Activated T-helper 9 cell treated with anti-CD3 and anti-CD28 coated beads, Interleukin-2, amount 50 U/mL, for 16 hours (primary cell): ENCODE measurements at places on chromosomes 4 and X.

DNA sequence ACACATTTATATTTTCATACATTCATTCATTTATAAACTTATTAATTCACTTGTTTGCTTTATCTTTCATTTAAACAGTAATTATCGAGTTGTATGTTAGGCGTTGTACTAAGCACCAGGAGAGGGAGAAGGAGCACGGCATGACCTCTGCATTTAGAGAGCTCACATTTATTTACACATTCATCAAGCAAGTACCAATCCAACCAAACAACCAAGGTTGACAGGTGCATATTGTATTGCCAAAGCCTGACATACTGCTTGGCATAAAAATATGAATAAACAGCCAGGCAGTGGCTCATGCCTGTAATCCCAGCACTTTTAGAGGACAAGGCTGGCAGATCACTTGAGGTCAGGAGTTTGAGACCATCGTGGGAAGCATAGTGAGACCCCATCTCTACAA lies 37.0 kb upstream of the CLNK start:
- no peak for DNase-seq

GRCh38 chr4:145177906-145178538 lies 2.4 kb downstream of the OTUD4 start:
- DNase-seq: no peak

DNA sequence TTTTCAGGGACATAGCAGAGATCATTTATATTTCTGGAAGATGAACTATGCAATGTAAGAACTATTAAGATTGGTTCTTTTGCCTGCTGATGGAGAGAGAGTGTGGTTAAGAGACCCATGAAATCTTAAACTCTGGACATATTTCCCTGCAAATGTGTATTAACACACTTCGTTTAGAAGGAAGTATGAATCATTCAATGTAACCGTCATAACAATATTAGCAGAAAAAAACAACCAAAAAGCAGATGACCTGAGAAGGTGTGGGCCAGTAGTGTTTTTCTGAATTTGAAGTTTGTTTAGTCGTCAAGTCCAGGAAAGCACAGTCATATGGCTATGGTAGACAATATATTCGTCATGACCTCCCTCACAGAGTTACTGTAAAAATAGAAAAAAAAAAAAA lies 2.5 kb upstream of the TMPRSS11D start:
- DNase-seq: no peak

DNA sequence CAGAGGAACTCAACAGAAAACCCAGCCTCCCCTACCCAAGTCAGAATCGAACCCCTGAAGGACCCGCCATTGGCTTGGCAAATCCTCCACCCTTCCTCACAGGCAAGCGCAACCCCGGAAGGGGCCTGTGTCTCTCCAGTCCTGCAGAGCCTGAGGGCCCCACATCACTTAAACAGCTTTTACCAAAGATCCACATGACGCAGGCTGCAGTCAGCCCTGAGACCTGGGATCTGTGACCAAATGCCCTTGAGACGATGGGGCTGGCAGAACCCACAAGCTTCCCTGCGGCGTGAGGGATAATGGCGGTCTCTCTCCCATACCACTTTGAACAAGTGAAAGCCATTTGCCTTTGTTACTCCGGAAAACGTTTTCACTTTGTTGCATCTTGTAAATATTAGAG lies 54.9 kb downstream of the ACOX3 start:
- no peak for DNase-seq

DNA sequence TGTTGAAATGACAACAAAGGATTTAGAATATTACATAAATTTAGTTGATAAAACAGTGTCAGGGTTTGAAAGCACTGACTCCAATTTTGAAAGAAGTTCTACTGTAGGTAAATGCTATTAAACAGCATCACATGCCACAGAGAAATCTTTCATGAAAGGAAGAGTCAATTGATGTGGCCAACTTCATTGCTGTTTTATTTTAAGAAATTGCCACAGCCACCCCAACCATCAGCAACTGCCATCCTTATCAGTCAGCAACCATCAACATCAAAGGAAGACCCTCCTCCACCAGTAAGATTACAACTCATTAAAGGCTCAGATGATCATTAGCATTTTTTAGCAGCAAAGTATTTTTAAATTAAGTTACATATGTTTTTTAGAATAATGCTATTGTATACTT lies 54.6 kb upstream of the RAB9B start:
- DNase-seq: no peak

GRCh38 chrX:110965409-110966090 lies 130.4 kb upstream of the PAK3 start:
- no peak for DNase-seq

- DNase-seq: no peak
Observed at GRCh38 chrX:130145123-130145522, 20.5 kb downstream of the AIFM1 start.

DNA sequence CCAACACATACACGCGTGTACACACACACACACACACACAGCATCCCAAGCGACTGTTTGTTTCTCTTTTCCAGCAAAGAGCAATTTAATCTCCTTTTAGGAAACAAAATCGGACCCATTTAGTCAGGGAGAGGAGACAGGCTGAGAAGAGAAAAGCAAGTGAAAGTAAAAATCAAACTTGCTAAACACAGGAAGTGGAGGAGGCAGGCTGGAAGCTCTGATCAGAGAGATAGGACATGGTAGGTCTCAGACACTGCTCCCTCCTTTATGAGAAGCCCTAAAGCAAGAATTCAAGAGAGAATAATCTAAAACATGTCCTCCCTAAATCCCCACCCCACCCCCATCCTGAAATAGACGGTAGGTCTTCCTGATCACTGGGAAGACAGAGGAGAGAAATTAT lies 62.3 kb downstream of the GPC3 start:
- no peak for DNase-seq

- DNase-seq: no peak
Observed at GRCh38 chr4:23888421-23889319, 1.2 kb downstream of the PPARGC1A start.

DNA sequence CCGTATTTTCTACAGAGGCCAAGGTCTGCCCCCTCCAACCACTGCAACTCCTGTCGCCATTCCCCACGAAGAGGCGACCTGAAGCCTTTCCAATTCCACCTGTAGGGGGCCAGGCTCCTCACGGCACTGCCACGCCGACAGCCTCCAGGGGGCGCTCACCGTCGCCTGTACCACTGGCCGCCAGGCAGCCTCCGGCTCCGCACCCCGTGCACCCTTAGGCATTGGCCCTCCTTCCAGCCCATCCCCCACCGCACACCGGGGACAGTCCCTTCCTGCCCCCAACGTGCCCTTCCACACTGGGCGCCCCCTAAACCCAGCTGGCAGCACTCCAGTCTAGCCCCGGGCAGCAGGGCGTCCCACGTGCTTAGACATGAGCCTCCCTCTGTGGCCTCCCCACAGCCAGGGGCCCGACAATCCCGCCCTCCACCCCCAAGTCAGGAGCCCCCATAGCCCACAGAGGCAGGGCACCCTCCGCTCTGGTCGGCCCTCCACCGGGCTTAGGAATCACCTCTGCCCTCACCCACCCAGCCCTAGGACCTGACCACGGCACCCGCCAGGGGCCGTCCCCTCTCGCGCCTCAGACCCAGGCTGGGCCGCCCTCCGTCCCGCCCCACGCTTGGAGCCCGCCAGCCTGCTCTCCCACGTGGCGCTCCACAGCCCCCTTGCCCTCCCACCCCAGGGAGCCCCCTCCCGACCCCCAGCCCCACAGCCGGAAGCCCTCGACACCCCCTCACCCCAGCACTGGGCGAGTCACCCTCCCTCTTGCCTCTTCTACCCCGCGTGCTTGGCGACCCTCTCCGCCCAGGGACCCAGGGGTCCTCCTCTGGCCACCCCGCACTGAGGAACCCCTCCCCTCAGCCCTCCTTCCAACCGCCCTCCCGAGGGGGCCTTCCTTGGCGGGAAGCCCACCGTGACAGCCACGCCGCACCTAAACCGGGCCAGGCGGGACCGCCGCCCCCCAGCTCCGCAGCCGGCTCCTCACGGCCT lies 711 bp downstream of the PNMA6E start:
- DNase-seq: peak; percentile 37

- DNase-seq: no peak
Observed at GRCh38 chrX:1778817-1779216, 164.0 kb downstream of the ASMT start.

- DNase-seq: no peak
Observed at GRCh38 chrX:17442898-17443297, 67.9 kb downstream of the NHS start.

GRCh38 chr4:105755375-105755774 lies 46.8 kb downstream of the GSTCD start:
- DNase-seq: no peak

GRCh38 chrX:82711457-82711856 lies 796.6 kb upstream of the POU3F4 start:
- no peak for DNase-seq

DNA sequence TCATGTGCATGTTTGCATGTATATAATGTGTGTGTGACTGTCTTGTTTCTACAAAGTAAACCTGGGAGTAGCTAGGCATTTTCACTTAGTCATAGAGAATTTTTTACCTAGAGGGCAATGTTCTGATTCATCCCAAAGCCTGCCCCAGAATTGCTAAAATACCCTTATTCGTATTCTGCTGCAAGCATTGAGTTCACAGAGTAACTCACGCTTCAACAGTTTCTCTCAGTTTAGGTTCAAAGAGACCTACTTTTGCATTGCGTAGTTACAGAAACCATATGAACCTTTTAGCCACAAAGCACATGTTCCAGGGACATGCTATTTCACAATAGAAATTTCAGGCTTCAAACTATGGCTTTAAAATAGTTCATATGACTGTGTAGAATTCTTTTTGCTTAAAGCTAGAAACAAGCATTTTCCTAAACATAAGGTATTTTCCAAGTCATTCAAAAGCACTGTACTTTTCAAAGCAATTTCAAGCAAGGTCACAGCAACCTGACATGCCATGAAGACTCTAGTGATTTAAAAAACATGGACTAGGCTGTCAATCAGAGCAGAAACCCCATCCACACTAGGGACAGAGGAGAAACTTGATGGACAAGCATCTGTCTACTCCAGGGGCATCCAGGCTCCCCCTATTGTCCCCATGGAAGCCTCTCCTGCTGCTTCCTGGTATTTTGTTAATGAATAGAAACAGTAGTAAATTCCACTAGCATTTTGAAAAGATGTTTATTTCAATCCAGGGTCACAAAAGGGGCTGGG lies 81.5 kb upstream of the MAPK10 start:
- no peak for DNase-seq

DNA sequence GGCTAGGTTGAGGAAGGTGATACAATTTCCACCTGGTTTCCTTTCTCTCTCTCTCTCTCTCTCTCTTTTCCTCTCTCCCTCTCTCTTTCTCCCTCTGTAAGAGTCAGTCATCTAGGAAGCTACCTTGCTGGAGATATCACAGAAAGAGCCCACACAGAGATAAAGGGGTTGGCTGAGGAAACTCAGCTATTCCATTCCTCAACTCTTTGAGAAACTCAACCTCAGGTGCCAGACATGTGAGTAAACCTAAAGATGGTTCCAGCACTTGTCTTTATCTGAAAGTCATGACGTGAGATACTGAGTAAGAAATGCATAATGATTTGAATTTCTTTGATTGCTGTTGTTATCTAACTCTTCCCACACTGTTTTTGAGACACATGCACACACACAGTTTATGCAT lies 564.0 kb downstream of the SPOCK3 start:
- DNase-seq: no peak

GRCh38 chr4:3034231-3034630 lies 40.1 kb downstream of the HTT-AS start:
- DNase-seq: no peak

- DNase-seq: no peak
Observed at GRCh38 chrX:11429538-11430085, 136.4 kb downstream of the AMELX start.

DNA sequence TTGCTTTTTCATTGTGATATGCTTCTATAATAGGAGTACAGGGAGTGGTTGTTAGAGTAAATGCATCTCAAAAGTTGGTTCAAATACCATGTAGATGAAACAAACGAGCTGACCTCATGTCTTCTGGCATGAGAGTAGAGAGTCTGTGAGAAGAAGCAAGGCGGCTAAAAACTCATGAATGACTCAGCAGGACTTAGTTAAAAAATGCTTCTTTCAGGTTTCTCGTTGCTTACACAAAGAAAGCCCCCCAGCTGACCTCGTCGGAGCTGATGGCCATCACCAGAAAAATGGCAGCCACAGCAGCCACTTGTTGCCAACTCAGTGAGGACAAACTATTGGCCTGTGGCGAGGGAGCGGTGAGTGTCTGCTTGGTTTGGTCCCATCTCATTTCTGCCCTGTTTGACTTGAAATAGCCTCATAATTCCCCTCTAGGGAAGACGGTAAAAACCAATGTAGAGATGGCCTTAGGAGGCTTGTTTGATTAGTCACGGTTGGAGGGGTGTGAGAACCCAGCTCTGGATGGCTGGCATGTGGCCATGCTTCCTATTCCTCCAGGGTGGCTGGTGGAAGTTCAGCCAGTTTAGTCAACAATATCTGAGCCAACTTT lies 14.5 kb downstream of the AFP start:
- DNase-seq: no peak

- no peak for DNase-seq
Observed at GRCh38 chr4:7526929-7527535, 92.3 kb upstream of the PSAPL1 start.

DNA sequence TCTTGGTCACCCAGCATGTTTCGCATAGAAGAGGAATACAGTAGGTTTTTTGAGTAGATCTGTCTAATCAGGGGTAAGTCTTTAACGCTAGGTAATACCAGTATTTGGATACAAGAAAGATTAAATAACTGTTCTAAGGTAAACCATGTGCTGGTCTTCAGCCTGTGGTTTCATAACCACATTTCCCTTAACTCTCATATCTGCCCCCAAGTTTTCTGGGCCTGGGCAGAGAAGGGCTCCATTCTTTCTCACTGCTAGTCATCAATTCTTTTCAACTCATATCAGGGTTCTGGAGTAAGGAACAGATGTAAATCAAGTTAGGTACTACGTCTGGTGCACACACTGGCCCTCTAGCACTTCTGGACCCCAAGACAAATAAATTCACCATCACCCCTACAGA lies 49.0 kb downstream of the DHX15 start:
- no peak for DNase-seq

GRCh38 chrX:47047989-47048388 lies 30.3 kb upstream of the RGN start:
- no peak for DNase-seq
